ENCODE measurements at places on chromosomes 7 and 10.

GRCh38 chr7:87944547-87944946, 10.5 kb downstream of the ADAM22 start:
- no peak for DNase-seq

GRCh38 chr10:126878594-126878993, 26.6 kb upstream of the DOCK1 start:
- no peak for DNase-seq

GRCh38 chr7:128353610-128354009, 7.9 kb downstream of the PRRT4 start:
- DNase-seq, result no peak

DNA sequence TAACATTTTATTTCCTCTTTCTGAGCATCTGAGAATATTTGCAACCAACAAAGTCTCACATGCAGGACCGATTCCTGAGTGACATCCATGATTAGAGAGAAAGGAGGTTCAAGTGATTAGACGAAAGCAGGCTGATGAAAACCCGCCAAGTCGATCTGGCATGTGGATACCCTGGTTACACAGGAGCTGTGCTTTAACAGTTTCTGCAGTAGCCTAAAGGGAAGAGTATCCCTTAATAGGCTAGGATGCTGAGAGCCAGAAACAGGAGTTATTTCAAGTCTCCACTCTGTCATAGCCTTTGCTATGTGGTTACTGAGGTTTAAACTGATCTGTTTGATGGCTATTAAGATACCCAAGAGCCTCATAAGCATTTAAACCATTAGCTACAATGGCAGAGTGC, 82.5 kb downstream of the PRKCQ start:
- no peak for DNase-seq

DNA sequence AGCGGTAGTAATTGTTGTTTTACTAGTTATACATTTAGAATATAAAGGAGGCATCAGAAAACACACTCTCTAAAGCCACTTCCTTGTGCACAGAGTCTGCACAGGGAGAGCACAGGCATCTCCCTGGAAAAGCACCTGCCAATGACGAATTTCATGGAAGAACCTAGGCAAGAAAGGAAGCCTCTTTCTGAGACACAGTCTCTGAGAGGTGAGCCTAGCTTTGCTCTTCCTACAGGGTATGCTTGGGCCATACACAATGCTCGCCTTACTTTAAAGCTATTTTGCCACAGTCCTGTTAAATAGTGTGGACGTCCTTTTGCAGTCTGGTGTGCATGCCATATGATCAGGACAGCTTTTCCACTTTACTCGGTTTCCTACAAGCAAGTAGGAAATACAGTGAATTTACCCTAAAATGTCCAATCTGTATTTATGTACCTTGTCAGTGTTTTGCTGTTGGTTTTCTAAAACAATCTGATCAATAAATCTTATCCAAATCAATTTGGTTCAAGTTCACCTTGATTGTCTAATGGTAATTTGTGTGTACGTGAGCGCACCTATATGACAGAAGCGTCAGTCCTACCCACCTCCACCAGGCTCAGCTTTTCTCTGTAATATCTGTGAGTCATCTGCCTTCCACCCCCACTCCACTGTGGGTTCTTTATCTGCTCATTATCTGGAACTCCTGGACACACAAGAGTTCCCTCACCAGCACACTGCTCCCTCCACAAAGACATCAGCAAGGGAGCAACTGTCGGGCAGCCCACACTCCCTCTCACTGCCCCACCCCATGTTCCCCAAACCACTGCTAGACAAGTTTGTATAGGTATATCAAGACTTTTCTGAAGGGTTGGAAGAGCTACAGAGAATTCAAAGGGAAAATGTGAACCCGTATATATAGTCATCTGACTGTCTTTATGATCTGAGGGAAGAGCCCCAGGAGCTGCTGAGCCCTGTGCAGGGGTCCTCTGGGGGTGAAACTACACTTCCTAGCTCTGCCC, 65.2 kb downstream of the KLHDC10 start:
- no peak for DNase-seq

DNA sequence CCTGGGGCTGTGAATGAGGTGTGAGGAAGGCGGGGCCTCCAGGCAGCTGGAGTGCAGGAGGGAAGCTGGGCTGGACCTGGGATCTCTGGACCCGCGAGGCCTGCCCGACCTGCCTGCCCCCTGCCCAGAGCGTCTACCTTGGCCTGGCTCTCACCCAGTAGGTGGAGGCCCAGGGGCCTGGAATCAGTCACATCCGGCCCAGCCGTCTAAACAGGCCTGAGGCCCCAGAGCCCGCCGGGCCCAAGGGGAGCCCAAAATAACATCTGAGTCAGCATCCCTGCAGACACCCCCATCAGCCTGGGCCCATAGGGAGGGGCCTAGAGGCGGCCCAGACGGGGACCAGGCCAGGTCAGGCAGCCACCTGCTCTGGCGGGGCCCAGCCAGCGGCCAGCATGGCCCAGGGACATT, 15.1 kb upstream of the ELN start:
- DNase-seq, result no peak

DNA sequence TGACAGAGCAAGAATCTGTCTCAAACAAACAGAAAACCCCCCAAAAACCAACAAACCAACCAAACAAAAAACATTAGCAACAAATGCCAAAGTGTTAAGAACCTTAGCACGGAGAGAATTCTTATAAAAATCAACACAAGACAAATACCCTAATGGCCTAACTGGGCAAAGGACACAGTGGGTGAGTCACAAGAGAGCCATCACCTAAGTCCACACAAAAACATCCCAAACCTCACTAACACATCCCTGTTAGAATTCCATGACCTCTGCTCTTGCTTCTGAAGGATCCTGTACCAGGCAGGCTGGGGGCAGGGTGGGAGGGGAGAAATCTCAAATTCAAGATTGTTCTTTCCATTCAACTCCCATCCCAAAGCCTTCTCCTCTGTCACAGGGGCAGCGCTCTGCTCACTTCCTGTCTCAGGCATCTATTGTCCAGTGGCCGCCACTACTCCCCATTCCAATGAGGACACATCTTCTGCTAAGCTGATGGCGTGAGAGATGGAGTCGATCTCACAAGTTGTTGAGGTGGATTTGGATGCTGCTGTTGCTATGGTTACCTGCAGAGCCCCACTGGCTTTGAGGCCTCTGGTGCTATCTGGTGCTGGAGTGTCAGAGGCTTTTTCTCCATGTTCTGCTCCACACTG, 9.2 kb downstream of the IL15RA start:
- no peak for DNase-seq
